MCF 10A (cell line): ENCODE measurements at places on chromosomes 3 and 15. TPM values are rescaled to one million over a fixed set of nuclear protein-coding genes. Genes with fewer than 3 reads are reported as not detected.
A peak's percentile ranks its signal among the peaks of the same experiment; 100 is the strongest.

DNA sequence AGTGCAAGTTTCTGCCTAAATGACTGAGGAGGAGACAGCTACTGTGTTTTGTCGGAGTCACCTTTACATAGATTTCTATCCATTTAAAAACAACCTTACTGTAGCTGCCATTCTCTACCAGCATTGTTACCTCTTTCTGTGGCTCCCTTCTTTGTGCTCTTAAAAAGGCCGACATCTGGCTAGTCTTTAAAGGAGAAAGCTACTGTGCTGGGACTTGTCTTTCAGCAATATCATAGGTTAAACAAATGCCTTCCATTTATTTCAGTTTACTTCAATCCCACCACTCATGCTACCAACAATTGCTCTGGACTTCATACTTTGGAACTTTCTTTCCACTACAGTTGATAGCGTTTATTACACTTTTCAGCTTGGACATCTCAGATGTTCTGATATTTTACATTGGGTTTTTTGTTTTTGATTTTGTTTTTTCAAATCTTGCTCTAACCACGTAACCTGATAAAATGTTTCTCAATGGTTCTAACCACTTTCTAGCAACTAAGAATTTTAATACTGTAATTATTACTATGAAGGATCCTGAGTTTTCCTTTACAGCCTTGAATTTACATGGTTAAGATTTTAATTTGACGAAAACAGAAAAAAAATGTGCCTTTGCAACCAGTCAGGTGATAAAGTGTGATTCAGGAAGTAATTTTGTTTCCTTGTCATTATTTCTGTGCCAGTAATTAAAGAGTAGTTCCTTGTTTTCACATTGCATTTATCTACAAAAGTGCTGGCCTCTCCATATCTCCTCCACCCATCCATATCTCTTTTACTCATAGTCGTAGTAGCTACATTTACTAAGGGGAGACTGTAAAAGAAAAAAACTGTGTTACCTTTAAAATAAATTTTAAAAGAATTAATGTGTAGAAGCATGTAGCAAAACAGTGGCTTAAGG lies 1.3 kb upstream of the CBLB start:
- no peak for DNase-seq

DNA sequence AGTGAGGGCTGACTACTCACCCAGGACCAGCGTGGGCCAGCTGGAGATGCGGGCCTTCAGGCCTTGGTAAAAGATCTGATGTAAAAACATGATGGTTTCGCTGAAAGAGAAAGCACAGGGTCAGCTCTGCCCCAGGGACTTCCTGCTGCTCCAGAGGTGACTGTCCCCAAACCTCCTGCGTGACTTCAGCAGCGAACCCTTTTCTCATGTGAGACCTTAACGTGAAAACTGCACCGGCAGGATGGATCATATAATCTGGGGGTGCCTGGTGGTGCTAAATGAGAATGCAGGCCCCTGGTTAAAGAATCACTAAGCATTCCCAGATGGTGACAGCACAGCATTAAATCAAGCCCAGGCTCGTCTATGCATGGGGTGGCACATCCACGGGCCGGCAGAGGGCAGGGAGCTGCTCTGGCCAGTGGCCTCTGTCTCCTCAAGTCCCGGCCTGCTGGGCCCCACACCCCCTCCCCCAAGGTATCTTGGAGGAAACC lies 55.4 kb downstream of the RASGRF1 start:
- DNase-seq: peak; percentile 22

Gene OR5K2
- not detected in 2 replicates for total RNA-seq

DNA sequence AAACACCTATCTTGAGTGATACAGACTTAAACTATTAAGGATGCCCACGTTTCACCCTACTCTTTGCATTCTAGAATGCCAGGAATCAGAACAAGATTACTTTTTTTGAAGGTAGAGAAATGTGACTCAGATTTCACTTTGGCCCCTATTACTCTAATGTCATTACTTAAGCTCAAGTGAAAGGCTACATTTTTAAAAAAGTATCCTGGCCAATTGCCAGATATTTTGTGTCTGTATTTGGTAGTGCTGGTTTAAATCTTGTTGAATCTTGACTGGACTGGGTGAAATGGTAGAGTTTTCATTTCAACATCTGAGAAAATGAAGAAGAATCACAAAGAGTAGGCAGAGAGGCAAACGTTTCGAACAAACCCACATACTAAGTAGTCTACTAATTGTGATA lies 218.2 kb upstream of the UBE2E1 start:
- no peak for DNase-seq

DNA sequence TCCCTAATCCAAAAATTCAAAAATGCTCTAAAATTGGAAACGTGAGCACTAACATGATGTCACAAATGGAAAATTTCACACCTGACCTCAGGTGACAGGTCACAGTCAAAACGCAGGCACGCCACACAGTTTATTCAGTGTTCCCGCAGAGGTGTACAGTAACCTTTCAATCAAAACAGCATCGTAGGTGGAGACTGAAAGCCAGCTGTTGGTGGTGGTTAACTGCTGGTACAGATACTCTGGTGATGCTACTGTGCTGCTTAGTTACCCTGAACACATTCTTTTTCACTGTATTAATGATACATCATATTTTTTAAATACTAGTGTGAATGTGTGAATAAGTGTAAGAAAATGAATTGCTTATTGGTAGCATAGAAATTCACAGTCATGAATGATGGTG lies 23.8 kb downstream of the RAB11A start:
- DNase-seq: no peak

DNA sequence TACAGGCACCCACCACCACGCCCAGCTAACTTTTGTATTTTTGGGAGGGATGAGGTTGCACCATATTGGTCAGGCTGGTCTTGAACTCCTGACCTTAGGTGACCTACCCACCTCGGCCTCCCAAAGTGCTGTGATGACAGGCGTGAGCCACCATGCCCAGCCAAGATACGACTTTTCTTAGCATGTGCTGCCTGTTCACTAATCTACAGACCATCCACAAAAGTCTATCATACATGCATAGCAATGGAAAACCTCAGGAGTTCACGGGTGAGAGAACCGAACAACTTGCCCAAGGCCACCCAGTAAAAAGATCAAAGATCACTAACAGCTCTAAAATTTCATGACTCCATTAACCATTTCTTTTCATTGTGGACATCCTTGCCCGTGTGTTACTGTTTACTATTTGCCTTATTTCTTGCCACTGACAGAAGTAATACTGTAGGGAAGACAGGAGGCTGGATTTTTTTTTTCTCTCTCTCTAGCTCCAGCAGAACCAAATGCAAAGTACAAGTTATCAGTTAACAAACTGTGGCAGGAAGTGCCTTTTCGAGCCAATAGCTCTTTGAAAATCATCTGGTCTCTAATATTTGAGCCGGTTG lies 92.3 kb downstream of the FOXP1 start:
- DNase-seq: no peak

DNA sequence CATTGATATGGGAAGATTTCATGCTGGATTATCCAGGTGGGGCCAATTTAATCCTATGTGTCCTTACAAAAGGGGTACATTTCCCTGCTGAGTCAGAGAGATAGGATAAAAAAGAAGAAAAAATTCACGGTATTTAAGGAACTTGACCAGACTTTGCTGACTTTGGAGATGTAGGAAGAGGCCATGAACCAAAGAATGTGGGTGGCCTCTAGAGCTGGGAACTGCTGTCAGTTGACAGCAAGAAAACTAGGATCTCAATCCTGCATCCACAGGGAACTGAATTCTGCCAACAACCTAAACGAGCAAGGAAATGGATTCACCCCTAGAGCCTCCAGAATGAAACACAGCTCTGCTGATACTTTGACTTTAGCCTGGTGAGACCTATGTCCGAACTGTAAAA lies 148.1 kb upstream of the SLC24A5 start:
- no peak for DNase-seq

Gene TGM5
- total RNA-seq: 0.12 TPM in 1 of 2 replicates, not detected in the other
